Choroid plexus epithelial cell (primary cell): ENCODE measurements at places on chromosomes 4 and X.
A peak's percentile ranks its signal among the peaks of the same experiment; 100 is the strongest.

- no peak for DNase-seq
These were observed 139.9 kb downstream of the REPS2 start for GRCh38 chrX:17086317-17086716.

- no peak for DNase-seq
These were observed 65.8 kb downstream of the SLIT2 start for GRCh38 chr4:20317424-20317985.

- DNase-seq = peak; percentile 47
These were observed 147.3 kb downstream of the CORIN start for GRCh38 chr4:47690611-47691010.

DNA sequence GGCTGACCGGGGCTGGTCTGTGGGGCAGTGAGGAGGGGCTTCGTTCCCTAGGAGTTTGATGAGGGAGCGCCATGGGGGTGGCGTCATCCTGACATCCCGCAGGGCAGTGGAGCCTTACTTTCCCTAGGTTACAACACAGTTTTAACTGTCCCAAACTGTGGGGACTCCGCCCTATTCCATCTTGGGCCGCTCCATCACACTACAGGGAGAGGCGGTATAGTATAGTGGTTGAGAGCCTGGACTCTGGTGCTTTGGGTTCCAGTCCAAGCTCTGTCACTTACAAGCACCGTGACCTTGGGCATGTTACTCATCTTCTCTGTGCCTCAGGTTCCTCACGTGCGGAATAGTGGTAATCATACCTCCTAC is 44.2 kb downstream of the ZNF185 start:
- no peak for DNase-seq

DNA sequence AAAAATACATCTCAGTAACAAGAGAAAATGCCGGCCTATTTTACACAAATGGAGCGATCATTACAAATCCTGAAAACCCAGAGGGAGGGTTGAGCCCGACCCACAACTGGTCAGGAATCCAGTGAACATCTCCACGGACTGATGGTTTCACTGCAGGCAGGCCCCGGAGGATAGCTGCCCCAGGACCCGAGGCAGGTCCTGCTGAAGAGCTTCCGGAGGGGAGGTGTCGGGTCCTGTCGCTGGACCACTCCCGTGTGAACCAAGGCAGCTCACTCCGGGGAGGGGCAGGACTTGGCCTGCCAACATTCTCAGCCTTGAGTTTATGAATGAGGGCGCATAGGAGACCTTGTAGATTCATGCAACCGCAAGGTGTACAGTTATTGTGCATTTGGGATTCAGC is 4.8 kb upstream of the CRMP1 start:
- no peak for DNase-seq

- peak; percentile 34 for DNase-seq
These were observed 752 bp downstream of the FRAS1 start for GRCh38 chr4:78057600-78058550.

GRCh38 chr4:135325264-135325663 is 1123.7 kb upstream of the PABPC4L start:
- DNase-seq = no peak

- DNase-seq = no peak
These were observed 549.3 kb downstream of the ARAP2 start for GRCh38 chr4:35695003-35695402.

- DNase-seq = no peak
These were observed 434.3 kb upstream of the RASGEF1B start for GRCh38 chr4:81905971-81906370.

DNA sequence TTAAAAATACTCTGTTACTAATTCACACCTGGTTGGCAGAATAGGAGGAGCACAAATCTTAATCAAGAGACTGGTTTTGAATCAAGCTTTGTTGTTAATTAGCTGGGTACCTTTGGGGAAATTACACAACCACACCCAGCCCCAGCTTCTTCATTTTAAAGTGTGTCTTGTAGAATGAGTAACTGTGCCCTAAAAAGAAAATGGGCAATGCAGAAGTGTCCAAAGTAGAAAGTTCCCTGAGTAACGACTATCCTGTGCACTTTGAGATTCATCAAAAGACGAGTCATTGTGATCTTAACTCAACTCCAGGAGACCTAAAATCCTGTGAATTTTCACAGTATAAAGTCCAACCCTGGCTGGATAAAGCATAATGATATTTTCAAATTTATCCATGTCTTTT is 792.3 kb upstream of the HS3ST1 start:
- DNase-seq = no peak

DNA sequence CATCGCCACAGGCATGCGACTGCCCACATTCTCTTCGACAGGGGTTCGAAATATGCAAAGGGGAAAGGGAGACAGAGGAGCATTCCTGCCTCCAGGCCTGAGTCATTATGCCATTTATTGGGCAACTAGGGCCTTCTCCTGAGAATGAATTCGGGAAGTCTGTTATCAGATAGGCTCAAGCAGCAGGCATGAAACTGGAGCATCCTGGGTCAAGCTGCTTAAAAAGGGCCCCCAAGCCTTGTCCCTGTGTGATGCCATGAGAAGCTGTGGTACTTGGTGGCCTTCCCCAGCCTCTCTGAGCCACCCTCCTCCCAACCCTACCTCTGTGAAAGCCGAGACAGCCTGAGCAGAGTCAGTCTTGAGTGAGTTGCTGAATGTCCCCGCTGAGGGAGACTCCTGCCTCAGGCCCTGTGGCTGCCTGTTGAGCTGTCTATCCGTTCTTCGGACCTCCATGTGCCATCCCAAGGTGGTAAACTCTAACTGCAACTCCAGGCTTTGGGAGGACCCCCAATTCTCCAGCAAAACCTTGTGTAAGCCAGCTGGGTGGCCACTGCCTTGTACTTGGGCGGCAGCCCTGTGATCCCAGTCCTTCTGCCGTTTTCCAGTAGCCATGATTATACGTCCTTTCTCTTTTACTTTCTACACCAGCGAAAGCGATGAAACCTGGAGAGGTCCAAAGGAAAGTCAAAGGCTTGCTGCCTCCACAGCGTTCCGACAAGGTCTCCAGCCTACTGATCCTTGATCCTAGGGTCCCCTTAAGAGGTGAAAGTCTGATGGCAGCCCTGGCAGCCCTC is 37.7 kb downstream of the NBDY start:
- DNase-seq = peak; percentile 48

DNA sequence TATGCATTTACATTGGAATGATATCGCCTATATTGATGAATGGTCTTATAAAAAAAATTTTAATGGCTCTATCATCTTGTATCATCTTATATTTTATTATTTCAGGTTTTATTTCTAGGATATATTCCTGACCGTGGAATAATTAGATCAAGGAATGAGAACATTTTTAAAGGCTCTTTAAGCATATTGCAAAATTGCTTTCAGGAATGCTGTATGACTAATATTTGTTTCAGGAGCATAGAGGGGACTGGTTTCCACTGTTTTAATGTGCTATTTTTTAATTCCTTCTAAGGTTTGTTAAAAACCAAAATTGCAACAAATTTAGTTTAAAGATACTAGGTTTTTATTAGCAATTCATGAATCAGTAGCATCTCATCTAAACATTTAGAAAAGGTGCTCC is 120.2 kb downstream of the BMPR1B start:
- DNase-seq = peak; percentile 63

- DNase-seq = no peak
These were observed 28.3 kb downstream of the NBDY start for GRCh38 chrX:56757327-56757726.

GRCh38 chr4:77175201-77175611 is 18.2 kb downstream of the CCNG2 start:
- DNase-seq = no peak

DNA sequence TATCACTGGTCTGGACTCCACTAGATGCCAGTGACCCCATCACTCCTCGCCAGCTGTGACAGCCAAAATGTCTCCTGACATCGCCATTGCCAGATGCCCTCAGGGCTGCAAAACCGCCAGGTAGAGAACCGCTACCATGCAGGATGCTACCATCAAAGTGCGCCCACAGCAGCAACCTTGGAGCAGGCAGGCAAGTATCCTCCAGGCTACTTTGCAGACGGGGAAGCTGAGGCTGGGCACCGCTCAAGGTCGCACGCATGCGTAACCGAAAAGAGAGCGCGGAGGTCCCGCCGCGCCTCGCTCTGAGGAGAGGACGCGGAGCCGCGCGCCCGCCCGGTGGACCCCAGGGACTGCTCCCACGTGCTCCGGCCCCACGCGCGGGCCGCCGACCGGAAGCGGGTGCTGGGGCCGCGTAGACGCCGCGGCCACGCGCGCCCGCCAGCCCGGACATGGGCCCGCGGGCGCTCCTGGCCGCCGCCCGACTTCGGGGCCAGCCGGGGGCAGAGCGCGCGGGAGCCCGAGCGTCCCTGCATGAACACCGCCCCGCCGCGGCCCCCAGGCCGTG is at the start of gene STS:
Gene STS (plus strand): TSS at position 300 of the 565 bp plus-strand sequence. CDS start 105,488 bp downstream, outside the sequence.
- peak; percentile 25 for DNase-seq

- no peak for DNase-seq
These were observed 27.0 kb upstream of the PRPS1 start for GRCh38 chrX:107601326-107601725.

DNA sequence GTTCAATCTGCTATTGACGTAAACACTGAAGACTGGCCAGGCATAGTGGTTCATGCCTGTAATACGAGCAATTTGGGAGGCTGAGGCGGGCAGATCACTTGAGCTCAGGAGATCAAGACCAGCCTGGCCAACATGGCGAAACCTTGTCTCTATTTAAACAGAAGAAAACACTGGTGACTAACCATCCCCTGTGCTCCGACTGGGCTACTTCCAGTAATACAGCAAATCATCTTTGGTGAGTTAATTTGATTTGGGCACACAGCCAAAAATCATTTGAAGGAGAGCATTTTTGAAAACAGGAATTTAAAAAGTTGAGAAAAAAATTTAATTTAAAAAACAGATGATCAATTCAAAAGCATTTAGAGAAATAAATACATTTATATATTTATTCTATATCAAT is 52.0 kb downstream of the SEC24D start:
- peak; percentile 88 for DNase-seq

DNA sequence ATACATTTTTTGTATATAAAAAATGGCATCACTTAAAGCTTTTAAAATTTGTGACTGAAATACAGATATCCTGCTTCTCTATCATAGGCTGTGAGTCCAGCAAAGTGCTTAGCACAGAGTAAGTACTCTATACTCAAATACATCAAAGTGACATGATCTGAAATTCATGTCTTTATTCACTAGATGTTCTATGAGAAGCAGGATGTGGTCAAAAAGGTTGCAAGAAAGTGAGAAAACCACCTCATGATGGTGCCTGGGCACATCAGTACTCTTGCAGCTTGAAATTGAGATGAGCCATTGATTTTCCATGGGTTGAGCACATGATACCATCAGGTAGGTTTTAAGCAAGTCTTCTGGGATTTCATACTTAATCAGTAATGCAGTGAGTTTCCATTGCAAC is 20.4 kb upstream of the SFRP2 start:
- DNase-seq = no peak

- DNase-seq = peak; percentile 31
These were observed 156.9 kb downstream of the SLIT2 start for GRCh38 chr4:20408611-20409010.

DNA sequence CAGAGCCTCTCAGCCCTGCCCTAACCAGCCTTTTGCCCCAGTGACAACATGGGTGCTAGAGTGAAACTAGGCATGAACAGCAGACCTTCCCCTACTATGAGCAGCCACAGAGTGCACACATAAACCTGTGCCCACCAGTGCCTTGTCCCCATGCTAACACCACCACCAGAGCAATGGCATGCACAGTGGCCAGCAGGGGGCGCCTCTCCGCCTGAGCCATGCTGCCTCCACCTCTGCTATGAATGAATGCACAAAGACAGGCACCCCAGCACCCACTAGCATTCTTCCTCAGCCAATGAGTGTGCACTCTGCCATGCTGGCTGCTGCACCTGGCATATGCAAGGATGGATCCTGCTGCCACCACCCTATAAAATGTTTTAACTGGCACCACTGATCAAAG is 286.9 kb upstream of the FGF16 start:
- DNase-seq = no peak
